WTC11 (cell line): ENCODE measurements at places on chromosomes 3 and 15.

DNA sequence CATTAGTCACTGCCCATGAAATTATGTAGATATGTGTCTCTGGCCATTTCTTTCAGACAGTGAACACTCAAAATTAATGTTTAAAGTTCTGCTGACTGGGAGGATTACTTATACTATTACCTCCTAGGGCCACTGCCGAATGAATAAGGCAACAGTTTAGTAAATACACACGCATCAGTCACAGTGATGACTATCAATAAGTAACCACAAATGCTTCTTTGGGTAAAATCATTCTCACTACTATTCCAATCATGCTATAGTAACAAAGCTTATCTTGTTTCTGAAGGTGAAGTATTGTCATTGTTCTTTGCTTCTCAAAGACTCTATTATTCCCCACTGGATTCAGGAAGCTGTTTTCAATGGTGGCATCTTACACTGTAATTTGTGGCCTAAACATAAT is 478.8 kb downstream of the EPHA3 start:
- DNase-seq: no peak

- DNase-seq: peak; percentile 13
These were observed 82.9 kb upstream of the GSK3B start for GRCh38 chr3:120177151-120177550.

DNA sequence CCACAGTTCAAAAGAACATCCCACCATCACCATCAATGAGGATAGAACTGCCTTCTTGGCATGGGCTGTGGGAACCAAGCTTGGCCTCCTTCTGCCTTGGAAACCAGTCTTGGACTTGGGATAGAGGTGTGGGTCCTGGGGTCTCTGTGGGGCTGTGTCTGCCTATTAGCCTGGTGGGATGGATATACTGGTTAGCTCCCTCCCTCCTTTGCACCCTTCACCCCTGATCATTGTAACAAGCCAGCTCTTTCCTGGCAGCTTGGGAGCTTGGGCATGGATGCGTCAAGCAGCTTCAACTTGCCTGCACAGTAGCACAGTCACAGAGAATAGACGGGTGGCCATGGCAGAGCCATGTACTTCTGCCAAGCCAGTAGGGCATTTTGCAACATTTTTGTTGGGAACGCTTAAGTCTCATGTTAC is 65.2 kb downstream of the SMAD6 start:
- no peak for DNase-seq

DNA sequence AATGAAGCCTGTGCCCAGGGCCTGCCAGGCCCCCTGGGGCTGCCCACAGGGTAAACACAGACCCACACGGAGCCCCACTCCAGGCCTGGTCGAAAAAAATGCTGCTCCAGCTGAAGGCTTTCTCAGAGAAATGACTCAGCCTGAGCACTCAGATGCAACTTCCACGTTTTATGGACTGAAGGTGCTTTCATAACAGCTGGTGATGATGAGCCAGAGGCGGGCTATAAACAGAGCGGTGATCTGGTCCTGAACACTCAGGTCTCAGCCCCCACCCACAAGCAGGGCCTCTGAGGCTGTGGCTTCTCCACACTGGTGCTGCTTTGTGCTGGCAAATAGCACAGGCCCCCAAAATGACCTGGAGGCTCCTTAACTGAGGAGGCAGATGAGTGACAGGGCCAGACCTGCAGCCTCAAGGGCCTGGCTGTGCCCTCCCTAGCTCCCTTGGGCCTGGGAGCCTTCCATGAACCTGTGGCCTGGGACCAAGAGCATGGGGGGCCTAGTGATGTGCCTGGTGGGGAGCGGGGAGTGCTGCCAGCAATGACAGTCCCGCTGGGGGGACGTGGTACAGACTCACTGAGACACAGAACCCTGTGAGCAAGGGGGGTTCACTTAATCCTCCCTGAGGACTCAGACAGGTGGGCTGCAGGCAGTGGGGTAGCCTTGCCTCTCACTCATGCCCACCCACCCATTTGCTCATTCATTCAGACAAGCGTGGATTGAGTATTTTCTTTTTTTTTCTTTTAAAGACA is 23.0 kb upstream of the FURIN start:
- no peak for DNase-seq

- DNase-seq: no peak
These were observed 33.5 kb downstream of the SNRK start for GRCh38 chr3:43319794-43320193.

- DNase-seq: no peak
These were observed 219.7 kb upstream of the COL8A1 start for GRCh38 chr3:99418709-99419108.

GRCh38 chr3:98999675-99000074 is 98.2 kb upstream of the DCBLD2 start:
- DNase-seq: no peak

- DNase-seq: no peak
These were observed 16.4 kb upstream of the ANXA2 start for GRCh38 chr15:60414016-60414682.

DNA sequence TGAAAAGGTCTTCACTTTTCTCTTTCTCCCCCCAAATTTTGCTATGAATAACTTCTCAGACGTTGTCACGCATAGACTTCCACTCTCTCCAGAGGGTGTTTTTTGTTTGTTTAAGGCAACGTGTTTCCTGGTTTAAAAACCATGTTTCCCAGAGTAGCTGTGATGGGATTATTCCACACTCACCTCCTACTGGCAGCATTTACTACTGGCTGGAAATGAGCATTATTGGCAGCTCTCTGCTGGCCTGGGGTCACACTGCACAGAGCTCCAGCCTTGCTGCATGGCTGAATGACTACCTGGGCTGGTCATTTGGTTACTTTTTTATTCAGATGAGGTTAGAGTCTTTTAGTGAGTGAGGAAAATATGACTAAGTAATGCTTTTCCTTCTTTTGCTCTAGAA is 65.2 kb downstream of the RARB start:
- no peak for DNase-seq

DNA sequence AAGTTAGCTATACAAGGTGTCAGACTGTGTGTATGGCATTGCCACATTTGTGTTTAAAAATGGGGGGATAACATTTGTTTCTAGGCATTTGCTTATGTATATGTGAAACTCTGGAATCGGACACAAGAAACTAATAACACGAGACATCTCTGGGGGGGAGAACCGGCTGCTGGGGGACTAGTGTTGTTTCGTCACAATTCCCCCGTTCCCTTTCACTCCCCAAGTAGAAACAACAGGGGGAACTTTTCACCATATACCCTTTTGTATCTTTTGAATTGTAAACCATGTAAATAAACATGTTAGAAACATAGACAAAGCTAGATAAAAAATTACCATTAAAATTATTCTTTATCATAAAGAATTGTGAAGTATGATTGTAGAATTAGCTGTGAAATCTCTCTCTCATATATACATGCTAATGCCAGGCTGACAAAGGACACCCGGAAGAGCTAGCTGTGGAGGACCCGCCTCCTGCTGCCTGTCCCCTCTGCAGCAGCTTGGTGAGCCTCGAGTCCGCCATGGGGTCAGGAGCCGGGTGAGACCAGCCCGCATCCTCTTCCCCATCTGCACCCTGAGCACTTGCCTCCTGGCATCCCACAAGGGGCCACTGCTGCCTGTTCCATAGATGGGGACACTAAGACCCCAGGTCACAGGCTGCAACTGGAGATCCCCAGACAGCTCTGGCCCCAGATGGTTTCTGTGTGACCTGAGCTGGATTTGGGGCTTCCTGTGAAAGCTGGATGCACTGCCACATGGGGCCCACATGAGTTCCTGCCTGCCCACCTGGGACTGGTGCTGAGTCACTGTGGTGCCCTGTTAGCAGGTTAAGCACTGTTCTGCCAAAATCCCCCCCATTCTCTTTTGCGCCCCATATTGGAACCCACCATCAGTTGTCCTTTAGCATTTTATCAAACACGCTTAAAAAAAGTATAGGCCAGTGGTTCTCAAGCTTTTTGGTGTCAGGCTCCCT is 91.6 kb downstream of the IQSEC1 start:
- no peak for DNase-seq

GRCh38 chr3:143977341-143978262 is 6.0 kb downstream of the DIPK2A start:
- DNase-seq: no peak

- no peak for DNase-seq
These were observed 103.9 kb upstream of the BCL6 start for GRCh38 chr3:187849016-187849654.

DNA sequence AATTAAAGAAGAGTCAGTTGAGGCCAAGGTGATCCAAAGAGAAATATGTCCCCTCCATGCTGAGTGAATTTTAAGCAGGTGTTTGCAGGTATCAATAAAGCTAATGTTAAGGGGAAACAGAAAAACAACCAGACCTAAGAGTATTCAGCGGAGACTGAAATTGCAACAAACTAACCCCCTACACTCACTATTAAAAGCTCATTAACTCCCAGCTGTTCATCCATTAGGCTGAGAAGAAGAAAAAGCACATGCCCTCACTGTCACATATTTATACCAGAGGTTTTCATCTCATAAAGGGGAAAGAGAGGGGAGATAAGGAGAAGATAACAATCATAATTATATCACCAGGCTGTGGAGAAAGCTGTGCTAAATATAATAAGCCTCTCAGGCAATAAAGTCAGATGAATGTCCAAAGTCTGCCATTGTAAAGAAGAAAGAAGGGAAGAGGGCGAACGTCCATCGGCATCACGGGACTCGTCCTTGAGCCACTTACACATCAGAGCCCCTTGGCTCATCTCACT is 145.2 kb downstream of the TAFA4 start:
- no peak for DNase-seq

DNA sequence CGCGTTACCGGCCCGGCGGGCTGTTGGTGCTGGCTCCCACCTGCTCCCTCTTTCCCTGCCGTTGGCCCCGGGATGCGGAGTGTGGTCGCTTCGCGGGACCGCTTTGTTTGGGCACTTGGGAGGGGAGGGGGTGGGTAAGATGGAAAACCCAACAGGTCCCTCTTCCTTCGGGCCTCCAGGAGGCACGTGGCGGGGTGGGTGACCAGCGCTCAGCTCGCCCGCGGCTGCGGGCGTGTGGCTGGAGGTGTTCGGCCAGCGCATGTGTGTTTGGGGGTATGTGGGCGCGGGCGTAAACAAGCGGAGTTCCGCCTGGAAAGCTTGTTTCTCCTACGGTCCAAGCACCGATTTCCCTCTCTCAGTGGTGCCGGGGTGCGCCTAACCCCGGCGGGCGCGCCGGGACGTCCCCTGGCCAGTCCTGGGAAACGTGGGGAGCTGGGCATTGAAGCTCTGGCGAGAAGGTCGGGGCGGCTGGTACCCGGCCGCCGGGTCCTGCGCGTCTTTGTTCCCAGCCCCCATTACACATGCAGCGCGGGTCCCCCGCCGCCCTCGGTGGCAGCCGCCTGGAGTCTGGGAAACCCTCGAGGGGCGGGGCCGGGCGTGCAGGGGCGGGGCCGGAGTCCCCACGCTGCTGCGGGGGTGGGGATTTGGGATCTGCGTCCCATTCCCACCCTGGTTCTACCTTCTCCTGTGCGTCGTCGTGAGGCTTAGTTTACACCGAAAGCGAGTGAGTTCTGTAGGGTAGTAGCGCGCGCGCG is 1.4 kb downstream of the ACVR2B start:
- peak; percentile 86 for DNase-seq

DNA sequence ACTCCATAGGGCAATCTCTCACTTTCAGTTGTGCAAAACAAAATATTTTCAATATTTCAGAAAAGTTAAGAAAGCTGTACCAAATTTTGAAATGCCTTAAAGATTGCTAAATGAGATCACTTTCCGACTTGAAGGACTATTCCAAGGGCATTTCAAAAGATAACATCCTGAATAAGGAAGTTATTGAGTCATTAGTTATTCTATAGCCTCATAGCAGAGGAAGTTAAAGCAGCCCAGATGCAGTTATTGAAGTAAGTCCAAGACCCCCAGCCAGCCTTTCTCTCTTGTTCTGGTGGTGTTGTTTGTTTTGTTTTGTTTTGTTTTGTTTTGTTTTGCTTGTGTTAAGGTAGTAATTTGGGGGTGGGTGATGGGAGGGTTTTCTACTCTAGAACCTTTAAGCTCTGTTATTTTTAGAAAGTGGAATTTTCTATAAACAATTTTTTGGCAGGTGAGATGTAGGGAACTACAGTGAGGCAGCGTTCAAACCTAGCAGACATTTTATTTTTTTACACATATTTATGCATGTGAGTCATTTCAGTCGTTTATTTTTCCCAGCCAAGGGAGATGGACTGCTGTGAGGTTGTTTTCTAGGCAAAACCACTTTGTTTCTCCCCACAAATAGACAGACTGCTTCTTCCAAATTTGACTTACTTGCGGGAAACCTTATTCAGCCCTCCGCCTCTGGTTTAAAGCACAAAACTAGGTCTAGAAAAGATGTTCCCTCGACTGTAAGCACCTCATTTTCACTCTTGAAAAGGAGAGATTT is 216.3 kb upstream of the ARPP21 start:
- no peak for DNase-seq

- no peak for DNase-seq
These were observed 94.7 kb downstream of the LRRC28 start for GRCh38 chr15:99345832-99346462.

- no peak for DNase-seq
These were observed 35.3 kb upstream of the KY start for GRCh38 chr3:134685929-134686802.

DNA sequence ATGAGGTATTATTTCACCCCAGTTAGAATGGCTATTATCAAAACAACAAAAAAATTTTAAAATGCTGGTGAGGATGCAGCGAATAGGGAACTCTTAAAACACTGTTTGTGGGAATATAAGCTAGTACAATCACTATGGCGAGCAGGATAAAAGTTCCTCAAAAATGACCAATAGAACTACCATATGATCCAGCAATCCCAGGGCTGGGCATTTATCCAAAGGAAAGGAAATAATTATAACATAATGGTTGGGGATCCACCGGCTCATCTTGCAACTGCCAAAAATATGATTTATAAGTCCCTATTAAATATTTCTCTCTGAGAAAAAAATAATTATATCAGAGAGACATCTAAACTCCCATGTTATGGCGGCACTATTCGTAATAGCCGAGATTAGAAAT is 127.6 kb upstream of the MME start:
- DNase-seq: no peak

- no peak for DNase-seq
These were observed 14.0 kb downstream of the ABHD5 start for GRCh38 chr3:43704697-43705096.

DNA sequence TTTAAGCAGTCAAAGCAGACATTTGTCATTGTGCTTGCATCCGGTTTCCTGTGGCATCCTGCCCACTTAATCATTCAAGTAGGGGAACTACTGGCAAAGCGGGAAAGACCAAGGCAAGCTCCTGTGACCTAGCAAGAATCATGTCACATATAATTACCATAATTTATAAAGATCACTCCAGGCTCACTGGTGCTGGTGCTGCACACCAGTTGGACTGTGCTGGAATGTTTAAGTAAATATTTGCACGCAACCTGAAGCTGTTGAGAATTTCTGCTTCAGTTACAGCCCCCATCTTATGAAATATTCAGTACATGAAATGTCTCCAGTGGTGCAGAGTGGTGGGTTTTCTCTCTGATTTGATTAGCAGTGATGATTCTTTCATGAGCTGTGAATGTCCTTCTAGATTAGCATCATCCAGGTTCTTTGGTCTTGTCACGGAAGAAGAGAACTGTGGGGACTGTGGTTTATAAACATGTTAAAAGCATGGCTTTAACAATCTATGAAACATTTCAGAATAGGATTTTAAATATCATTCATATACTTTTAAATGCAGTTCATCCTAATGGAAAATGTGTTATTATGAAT is 621.3 kb upstream of the EPHA6 start:
- no peak for DNase-seq
